Activated T-helper 17 cell treated with anti-CD3 and anti-CD28 coated beads, Interleukin-2, amount 50 U/mL, for 72 hours (primary cell): ENCODE measurements at places on chromosomes 3 and 15.

GRCh38 chr15:96335411-96336024 is 5.0 kb downstream of the NR2F2 start:
- no peak for ATAC-seq

GRCh38 chr15:77440378-77440999 is 19.8 kb downstream of the HMG20A start:
- ATAC-seq: no peak

DNA sequence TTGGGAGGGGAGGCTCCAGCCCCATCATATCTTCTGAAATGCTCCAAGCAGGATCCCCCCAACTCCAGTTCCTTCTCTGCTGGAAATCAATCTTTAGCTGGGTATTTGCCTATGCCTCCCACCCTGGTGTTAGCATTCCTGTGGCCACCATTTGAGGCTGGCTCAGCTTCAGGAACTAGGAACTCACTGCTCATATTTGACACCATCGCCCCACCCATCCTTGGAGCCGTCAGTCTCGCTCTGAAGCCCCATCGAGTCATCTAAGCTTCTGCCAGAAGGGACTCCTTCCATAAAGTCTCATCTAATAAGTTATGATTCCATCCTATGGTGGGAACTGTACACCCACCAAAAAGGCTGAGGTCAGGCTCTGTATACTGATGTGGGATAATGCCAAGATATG is 26.4 kb downstream of the PRKCD start:
- no peak for ATAC-seq

DNA sequence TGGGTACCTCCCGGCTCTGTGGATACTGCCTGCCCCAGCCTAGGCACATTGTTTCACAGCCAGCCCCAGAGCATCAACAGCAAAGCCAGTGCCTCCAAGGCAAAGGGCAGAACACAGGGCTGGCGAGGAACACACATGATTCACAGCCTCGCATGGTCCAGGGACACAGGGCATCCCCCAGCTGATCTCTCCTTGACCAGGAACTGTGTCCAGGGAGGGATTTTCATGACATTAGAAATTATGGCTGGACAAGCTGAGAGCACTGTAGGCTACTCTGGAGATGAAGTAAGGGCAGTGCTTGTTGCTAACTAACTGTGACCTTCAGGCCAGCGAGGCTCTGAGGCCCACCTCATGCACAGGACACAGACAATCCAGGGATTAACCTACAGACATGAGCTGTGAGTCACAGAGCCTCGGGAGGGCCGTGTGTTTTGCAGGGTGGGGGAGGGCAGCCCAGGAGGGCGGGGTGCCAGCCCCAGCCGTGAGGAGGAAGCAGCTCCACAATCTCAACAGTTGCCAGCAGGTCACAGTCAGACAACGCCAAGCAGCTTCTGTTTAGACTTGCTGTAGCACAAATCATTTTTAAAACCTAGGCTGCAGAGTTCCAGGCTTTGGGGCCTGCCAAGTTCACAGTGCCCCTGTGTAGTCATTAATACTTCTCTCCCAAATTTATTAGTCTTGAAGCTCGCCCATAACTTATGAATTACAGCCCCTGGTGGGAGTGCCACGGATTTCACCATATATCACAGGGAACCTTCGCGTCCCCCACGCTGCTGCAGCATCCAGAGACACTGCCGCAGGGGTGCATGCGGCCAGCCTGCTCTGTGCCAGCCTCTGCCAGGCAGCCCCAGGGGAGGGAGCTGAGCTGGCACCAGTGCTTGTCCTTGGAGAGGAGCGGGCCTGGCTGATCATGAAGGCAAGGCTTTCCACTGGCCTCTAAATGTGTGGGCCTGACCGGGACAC is 114.7 kb downstream of the ETFA start:
- ATAC-seq: no peak

DNA sequence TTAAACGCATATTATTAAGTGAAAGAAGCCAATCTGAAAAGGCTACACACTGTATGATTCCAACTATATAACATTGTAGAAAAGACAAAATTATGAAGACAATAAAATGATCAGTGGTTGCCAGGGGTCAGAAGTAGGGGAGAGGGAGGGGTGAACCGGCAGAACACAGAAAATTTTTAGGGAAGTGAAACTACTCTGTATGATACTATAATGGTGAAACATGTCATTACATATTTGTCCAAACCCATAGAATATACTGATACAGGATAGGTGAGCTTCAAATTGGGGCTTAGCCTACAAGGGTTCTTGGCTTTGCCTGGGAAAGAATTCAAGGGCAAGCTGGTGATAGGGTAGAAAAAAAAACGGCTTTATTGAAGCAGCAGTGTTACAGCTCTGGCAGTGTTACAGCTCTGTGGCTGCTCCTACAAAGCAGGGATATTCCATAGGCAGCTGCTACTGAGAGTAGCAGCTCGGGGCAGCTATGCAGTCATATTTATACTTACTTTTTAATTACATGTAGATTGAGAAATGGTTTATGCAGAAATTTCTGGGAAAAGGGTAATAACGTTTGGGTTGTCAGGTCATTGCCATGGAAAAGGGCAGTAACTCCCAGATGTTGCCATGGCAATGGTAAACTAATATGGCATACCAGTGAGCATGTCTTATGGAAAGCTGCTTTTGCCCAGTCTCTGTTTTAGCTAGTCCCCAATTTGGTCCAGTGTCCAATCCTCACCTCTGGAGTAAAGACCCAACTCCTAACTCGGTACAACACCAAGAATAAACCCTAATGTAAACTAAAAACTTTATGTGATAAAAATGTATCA is 125.1 kb upstream of the SLC25A36 start:
- no peak for ATAC-seq
